ENCODE measurements at places on chromosomes 1 and 21. TPM values are rescaled to one million over a fixed set of nuclear protein-coding genes. Genes with fewer than 3 reads are reported as not detected.

- no peak for DNase-seq
Observed at GRCh38 chr21:36359185-36359584, 26.0 kb upstream of the CHAF1B start.

DNA sequence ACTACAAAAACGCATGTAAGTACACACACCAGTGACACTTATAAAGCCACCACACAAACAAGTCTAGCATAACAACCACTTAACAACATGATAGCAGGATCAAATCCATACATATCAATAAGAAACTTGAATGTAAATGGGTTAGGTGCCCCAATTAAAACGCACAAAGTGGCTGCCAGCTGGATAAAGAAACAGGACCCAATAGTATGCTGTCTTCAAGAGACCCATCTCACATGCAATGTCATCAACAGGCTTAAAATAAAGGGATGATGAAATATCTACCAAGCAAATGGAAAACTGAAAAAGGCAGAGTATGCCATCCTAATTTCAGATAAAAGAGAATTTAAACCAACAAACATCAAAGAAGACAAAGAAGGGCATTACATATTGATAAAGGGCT, 109.6 kb downstream of the SLC5A9 start:
- no peak for DNase-seq

DNA sequence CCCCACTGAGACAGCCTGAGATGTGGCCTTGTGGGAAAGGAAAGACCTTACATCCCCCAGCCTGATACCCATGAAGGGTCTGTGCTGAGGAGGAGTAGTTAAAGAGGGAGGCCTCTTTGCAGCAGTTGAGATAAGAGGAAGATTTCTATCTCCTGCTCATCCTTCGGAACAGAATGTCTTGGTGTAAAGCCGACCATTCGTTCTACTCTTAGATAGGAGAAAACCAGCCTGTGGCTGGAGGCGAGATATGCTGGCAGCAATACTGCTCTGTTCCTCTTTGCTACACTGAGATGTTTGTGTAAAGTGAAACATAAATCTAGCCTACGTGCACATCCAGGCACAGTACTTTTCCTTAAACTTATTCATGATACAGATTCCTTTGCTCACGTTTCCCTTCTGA, 1.5 kb upstream of the CCDC27 start:
- no peak for DNase-seq

DNA sequence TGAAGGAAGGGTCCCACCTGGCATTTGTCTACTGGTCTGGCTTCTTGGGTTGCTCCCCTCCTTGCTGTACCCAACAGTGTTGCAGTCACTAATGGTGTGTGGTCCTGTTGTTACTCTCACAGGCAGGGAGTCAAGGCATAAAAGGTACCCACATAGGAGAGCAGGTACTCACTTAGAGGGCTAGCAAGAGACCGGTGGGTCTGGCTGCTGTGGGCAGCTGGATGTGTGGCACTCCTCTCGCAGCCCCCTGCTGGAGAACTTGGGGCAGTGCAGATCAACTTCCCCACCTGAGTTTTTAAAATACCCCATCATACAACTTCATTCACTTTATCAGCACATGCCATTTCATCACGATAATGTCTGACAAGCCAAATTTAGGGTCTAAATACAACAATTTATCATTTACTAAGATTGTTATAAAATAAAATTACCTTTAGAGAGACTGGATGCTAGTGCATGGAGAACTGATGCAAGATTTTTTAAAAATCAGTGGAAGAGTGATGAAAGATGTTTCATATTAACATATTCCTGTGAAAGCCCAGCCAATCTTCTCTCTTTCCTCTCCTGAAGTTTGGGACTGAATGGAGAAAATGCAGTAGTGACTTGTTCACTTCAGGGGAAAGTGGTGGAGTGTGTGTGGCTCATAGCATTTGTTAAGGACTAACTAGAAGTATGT, 42.8 kb downstream of the ACP6 start:
- peak; percentile 26 for DNase-seq

- DNase-seq, result no peak
Observed at GRCh38 chr1:111372336-111372965, 55.1 kb downstream of the OVGP1 start.

DNA sequence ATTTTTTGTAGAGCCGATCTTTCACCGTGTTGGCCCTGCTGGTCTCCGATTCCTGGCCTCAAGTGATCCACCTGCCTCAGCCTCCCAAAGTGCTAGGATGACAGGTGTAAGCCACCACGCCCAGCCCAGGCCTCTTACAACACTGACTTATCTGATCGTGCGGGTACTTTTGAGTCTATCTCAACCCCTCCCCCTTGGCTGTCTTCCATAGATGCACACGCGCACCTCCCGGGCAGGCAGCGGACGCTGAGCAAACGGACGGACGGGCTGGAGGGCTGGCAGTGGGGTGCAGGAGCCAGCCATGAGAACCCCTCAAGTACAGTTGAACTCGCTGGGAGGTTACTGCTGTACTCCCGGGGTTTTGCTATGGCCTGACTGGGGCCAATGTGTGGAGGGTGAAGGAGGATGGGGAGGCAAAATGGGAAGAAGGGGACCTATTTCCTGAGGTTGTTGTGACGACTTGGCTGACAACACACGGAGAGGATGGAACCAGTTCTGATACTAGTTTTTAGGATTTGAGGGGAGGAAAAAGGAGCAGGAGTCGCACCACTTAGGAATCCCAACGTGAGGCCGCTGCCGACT, 959 bp downstream of the CD58 start:
- DNase-seq, result no peak

DNA sequence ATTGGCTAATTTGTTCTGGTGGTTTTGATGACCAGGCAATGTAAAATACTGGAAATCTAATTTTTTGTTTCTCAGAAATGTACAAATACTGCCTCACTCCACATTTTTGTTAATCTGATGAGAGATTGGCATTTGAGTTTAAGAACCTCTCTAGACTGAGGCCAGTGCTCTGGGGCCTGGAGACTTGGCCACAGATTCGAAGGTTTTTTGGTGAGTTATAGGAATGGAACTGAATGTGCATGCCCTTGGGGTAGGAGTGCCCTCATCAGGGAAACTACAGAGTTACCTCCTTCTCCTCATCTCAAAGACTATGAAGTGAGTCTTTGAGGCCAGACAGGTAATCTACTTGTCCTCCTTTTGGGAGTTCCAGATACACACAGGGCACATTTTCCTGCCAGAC, 347.9 kb downstream of the LTN1 start:
- DNase-seq, result no peak

GRCh38 chr1:46012236-46012635, 120.2 kb downstream of the PIK3R3 start:
- no peak for DNase-seq

DNA sequence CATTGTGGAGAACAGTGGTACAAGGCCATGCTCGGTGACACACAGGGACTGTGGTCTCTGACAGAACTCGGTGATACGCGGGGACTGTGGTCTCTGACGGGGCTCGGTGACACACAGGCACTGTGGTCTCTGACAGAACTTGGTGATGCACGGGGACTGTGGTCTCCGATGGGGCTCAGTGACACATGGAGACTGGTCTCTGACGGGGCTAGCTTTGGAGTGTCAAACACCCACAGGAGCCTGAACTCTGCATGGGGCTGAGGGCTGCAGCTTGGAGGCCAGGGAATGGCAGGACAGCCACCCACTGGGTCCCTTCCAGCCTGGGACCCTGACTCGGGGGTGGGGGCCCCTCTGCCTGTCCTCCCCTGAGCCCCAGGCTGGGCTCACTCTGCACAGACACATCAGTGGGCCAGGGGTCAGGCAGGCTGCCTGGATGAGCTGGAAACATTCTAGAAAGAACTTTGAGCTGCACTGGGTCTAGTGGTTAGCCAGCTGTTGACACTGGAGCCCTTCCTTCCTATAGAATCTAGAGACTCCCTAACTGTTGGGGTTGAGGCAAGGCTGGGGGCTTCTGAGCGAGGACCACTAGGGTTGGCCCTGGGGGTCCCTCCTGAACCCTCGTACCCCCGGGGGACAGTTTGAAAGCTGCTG, 49.8 kb downstream of the DISP3 start:
- DNase-seq, result no peak

DNA sequence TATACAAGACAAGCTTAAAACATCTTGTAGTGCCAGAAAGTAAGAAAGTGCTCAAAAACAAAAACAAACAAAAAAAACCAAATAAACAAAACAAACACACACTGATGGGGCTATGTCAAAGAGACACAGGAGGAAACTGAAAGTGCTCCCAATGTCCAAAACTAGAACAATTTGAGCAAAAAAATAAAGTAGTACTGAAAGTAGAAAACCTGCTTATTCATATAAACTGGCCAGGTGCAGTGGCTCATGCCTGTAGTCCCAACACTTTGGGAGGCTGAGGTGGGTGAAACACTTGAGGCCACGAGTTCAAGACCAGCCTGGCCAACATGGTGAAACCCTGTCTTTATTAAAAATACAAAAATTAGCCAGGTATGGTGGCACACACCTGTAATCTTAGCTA, 129.9 kb downstream of the GLUL start:
- no peak for DNase-seq

DNA sequence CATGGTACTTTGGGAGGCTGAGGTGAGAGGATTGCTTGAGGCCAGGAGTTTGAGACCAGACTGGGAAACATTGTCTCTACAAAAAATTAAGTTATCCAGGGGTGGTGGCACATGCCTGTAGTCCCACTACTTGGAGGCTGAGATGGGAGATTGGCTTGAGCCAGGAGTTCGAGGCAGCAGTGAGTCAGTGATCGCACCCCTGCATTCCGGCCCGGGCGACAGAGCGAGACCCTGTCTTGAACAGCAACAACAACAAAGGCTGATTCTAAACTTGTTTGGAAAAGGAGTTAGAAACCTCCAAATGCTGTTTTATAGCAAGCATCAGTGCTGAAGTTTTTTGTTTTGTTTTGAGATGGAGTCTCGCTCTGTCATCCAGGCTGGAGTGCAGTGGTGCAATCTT, 14.7 kb downstream of the LYPD8 start:
- no peak for DNase-seq

DNA sequence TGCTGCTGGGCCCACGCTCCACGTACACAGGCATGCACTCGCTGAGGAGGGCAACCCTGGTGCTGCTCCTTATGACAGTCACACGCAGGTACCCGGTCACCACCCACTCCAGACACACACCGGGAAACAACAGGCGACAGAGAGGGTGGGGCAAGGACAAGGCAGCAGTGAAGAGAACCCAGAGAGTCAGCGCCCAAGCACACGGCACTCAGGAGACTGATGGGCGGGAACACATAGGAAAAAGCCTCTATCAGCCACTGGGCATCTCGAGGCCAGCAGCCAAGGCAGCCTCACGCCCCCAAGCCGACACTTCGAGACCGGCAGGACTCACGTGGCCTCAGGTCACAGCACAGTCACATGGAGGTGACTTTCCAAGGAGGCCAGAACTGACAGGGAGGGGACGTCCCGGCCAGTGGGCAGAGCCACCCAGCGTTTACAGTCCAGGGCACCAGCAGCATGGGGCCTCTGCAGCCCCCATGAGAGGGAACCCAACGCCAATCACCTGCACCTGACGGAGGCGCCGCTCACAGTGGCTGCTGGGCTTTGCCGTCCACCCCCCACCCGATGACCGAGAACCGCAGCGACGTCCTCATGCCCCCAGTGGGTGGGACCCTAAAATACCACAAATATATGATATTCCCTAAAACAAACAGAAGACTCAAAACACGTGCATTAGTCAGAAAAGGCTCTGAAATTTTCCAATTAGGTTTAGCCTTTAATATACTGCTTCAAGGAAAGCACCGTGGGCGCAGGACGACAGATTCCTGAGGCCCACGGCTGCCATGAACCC, 19.7 kb downstream of the PTTG1IP start:
- DNase-seq, result no peak

DNA sequence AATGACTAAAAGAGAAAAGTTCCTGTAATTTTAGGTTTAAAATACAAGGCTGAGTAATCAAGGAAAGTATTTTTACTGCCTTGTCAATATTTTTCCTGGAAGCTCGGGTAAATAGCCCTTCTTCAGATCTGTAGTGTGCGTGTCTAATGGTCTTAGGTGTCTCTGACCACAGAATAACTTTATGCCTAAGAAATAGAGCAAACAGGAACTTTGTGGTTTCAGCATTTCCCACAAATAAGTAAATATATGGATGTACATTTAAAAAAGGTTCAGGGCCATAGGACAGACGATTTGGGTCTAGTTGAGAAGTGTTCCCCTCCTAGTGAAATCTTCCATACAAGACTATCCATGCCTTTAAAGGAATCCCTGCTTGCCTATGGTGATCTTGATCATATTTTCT, 107.0 kb downstream of the ZC3H11B start:
- no peak for DNase-seq

DNA sequence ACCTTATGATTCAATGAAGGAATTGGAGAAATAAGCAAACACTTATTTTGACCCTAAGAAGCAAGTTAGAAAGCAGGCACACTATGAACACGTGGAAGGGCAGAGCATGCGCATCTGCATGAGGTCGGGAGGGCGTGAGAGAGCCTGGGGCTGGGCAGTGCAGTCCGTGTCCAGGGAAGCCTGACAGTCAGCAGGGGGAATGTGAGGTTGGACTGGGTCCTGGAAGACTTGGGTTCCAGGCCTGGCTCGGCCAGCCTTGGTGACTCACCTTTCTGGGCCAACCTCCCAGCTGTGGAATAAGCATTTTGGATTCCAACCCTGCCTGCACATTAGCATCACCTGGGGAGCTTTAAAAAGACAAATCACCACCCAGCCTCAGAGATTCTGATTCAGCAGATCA, 26.6 kb upstream of the LMX1A start:
- no peak for DNase-seq

GRCh38 chr1:216224233-216224632, 199.0 kb downstream of the USH2A start:
- no peak for DNase-seq

The CCDC181 gene
- 0.17 TPM for polyA plus RNA-seq

The RNF223 gene
- polyA plus RNA-seq, result not detected

The OBSCN gene
- polyA plus RNA-seq, result 5.9 TPM

The HRNR gene
- not detected for polyA plus RNA-seq

The INAVA gene
- 0.02 TPM for polyA plus RNA-seq

The OR6N1 gene
- not detected for polyA plus RNA-seq

Data from AG04450 (cell line).